GM04504 (cell line): ENCODE measurements at places on chromosomes 1 and 21.

- no peak for DNase-seq
These were observed 16.0 kb downstream of the HHAT start for GRCh38 chr1:210344706-210345105.

DNA sequence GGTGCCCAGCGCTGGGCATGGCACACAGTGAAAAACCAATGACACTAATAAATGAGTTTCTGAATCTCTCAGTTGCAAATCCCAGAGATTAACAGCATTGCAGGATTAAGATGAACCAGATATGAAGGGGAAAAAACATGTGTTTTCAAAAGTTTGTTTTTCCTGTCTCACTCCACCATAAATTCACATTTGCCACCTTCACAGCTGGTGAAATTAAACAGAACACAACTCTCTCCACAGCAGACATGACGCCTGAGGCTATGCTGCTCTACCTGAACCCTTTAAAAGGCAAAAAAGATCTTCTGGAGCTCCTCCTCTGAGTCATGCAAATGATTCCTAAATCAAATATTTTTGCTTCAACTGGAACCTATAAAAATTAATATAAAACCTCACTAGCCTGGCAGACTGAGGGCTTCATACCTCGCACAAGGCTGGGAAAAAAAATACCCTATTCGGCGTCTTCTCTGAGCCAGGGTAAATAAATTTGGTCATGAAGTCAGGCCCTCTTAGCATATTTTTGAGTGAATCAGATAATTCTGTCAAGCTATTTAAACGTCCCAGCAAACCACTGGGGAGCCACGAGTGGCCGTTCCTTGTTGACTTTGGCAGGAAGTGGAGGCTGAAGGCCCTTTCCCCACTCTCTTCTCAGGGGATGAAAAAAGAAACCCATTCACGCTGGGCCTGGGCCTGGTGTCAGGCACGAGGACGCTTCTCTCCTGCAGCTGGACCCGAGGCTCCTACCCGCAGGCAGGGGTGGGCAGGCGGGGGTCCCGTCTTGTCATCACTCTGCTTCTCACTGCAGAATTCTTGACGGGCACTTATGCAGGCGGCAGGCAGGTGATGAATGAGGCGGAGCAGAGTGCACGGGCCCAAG is 53.0 kb downstream of the DMRTB1 start:
- DNase-seq: no peak

- DNase-seq: no peak
These were observed 229.3 kb upstream of the PTBP2 start for GRCh38 chr1:96492236-96492635.

DNA sequence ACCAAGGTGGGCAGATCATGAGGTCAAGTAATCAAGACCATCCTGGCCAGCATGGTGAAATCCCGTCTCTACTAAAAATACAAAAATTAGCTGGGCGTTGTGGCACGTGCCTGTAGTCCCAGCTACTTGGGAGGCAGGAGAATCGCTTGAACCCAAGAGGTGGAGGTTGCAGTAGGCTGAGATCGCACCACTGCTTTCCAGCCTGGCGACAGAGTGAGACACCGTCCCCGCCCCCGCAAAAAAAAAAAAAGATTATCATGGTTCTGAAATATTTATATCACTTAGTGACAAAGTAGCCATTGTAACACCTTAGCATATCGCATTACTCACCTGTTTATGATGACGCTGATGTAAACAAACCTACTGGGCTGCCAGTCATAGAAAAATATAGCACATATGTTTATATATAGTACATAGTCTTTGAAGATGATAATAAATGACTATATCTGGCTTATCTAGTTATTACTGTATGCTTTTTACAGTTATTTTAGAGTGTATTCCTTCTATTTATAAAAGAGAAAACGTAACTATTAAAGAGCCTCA is 160.2 kb downstream of the NCAM2 start:
- no peak for DNase-seq

DNA sequence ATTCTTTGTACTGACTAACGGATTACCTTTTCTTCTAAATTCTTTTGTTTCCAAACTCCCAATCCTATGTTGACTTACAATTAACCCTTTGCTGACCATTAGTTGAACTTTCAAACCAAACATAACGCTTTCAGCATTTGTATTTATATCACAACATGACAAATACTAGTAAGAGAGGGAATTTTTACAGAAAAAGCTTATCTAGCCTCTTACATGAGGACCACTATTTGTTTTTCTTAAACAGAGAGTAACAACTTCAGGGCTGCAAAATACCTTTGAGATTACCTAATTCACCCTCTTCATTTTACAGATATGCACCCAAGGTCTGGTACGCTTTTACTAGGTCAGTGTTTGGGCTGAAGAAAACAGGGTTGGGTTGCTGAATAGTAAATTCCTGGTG is 45.0 kb upstream of the CXADR start:
- DNase-seq: no peak

DNA sequence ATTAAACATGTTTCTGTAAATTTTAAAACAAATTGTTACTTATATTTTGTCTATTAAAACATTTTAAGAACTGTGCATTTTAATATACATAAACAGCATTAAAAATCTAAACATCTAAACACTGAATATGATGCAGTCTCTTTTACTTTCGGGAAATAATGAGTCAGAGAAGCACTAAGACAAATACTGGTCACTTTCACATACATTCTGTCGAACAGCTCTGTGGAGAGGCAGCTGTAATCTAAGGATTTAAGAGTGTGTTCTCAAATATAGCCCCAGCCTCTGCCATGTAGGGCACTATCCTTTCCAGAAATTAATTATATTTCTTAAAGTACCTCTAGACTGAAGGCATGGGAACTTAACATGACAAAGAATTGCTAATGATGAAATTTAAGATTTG is 89.6 kb upstream of the PTGFR start:
- no peak for DNase-seq

DNA sequence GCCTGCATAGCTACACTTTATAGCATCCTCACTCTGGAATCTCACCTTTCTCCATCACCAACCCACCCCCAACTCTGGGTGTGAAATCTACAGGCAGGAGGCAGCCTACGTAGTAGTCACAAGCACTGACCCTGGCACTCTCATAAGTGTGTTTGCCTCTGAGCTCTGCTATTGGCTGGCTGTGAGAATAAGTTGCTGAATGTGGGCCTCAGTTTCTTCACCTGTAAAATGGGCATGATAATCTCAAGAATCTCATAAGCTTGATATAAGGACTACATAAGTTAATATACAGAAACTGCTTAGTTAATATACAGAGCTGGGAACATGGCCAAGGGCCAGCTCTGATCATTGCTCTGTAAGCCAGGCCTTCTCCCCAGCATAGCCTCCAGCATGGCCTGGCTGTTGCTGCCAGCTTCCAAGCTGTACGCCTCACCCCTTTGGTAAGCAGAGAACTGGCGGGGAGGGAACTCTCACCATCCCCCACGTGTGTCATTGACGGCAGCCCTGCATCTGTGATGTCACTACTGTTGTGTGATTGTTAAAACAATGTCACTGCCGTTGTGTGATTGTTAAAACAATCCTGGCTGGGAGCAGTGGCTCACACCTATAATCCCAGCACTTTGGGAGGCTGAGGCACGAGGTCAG is 53.3 kb downstream of the SYF2 start:
- no peak for DNase-seq

DNA sequence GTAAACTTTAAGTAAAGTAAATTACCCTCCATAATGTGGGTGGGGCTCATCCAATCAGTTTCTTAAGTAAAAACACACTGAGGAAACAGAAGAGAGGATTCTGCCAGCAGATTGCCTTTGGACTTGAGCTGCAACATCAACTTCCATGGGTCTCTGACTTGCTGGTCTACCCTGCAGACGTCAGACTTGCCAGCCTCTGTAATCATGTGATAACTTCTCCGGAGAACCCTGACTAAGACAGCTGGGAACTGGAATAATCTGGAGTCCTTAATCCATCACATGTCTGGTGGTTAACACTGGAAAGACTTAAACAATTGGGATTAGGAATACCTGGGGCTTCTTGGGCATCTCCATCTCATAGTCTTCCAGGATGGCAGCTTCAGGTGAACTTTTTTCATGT is 13.2 kb upstream of the CEP350 start:
- DNase-seq: no peak

DNA sequence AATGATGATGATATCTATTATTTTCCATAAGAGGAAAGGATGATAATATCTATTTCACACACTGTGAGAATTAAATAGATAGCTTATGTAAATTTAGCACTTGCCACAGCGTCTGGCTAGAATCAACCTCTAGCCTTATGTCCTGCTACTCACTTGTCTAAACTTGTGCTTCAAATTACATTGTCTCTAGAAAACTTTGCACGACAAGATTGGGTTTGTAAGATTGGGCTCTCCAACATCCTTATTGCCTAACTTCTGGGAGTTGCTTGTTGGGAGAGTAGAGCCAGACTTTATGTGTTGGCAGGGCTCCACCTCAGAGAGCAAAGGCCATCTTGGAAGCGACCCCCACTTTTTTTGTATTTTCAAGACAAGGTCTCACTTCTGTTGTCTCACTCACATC is 50.0 kb upstream of the POGK start:
- no peak for DNase-seq

DNA sequence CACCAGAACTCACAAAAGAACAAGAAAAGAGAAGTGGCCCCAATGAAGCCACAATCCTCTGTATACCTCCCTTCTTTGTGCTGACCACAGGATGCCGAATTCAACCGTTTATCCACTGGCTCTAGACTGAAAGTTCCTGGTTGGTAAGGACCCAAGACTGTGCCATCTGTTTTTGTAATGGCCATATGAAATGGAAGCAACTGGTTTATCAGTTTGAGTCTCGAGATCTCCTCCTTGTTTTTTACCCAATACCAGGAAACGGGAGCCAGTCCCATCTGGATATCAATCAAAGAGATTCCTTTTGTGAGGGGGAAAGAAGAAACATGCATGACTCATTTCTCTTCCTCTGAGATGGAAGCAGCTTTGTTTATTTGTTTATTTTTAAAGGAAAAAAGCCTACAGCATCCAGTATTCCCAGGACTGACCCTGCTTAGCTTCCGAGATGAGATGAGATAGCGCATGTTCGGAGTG is 32.4 kb upstream of the ZNF124 start:
- no peak for DNase-seq

DNA sequence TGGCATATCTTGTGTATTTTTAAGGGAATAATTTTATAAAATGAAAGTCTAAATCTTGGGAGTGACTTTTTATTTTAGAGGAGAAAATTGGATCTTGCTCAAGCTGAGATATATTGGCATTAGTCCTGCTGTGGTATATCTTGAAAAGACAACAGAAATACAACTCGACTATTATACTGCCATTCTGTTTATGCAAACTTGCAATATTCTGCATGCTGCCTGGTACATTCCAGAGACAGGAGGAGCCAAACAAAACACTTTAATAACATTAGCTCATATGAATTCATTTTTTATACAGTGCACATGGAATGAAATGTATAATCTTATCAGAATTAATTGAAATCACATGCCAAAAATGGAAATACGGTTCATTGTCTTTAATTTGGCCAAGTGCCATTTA is 176.0 kb upstream of the NRIP1 start:
- DNase-seq: no peak

GRCh38 chr1:32724678-32725614 is 22.4 kb upstream of the SYNC start:
- DNase-seq: peak; percentile 90

DNA sequence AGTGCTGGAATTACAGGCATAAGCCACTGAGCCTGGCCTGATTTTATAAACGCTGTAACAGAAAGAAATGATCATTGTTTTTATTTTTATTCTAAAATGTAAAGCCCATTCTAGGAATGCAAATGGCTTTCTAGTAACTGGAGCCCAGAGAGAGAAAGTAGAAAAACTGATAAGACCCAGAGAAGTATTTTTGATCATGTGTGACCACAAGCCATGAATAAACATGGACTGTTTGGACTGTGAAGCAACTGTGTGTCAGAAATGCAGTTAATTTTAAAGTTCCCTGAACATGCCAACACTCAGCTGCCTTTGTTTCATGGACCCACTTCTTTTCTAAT is 39.7 kb downstream of the EIF2B3 start:
- DNase-seq: no peak

- peak; percentile 3 for DNase-seq
These were observed 35.3 kb upstream of the DMRTA2 start for GRCh38 chr1:50458507-50458906.

DNA sequence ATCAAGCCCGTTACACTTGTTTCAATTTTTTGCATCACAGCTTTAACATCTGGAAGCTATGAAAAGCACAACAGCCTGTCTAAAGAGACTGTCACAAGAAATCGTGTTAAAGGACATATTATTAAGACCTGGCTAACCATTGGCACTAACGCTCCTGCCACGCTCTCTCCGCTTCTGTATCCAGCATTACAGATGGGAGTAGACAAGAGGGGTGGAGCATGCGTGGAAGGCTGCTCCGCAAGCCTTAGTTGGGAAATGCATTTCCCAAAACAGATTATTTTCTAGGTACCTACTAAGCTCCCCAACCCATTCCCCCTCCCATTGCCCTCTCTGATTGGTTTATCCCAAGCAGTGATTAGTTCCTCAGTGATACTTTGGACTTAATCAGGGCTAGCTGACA is 72.4 kb downstream of the NTNG1 start:
- no peak for DNase-seq

DNA sequence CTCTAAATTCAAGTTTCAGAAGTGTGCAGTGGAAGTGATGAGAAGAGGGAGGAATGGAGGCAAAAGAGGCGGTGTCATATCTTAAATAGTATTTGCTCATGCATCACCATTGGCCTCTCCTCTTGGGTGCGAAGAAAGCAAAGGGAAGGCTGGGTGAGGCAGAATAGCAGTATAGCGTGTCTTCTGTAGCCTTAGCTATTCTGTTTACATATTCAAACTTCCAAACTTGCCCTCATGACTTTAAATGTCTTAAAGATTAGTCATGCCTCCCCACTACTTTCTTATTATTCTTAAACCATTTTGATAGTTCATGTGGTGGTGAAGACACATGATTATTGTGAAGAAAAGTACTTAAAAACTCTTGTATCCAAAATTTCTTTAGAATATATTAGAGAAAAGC is 104.6 kb upstream of the TENT5C start:
- DNase-seq: no peak

DNA sequence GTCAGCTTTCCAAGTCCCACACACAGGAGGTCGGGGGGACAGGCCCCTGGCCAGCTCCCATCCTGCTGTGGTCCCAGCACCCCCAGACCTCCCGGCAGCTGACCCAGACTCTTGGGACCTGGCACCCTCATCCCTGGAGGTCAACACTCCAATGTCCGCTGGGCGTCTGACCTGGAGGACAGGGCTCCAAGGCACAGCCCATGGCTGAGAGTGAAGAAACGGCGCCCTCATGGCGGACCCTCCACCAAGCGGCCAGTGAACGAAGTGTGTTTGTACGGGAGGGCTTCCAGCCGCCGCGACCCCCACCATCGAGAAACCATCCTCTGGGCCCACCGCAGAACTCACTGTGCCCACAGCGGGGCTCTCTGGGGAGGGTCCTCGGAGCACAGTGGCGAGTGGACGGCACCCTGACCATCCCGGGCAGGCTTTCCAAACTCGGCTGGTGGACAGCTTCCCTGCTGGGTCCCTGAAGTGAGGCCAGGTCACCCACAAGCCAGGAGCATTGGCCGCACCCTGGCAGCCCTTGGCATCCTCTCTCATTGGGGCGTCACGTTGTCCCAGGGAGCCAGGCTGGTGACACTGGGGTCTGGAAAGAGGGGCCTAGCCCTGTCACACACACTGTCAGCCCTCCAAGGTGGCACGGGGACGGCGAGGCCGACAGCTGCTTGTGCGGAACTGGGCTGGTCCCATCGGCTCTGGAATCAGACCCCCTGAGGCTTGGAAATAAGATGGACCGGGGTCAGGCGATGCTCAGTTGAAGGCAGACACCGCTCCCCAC is 47.8 kb upstream of the COL6A2 start:
- no peak for DNase-seq
